Activated naive CD4-positive, alpha-beta T cell treated with anti-CD3 and anti-CD28 coated beads for 36 hours (primary cell): ENCODE measurements at places on chromosomes 11 and 22.
A peak's percentile ranks its signal among the peaks of the same experiment; 100 is the strongest.

DNA sequence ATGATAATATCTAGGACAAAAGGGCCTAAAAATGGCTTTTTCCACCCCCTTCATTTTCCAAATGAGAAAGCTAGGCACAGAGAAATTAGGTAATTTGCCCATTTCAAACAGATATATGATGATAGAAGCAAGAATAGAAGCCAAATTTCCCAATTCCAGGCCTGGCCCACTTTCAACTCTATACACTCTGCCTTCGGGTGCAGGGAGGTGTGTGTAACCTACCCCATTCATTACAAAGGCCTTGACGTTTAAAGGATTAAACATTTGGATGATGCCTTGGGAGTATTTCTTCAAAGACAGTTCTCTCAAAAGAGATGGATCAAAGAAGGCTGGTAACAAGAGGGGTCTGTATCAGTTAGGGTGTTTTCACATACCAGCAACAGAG is 134.1 kb downstream of the CCDC34 start:
- no peak for DNase-seq

DNA sequence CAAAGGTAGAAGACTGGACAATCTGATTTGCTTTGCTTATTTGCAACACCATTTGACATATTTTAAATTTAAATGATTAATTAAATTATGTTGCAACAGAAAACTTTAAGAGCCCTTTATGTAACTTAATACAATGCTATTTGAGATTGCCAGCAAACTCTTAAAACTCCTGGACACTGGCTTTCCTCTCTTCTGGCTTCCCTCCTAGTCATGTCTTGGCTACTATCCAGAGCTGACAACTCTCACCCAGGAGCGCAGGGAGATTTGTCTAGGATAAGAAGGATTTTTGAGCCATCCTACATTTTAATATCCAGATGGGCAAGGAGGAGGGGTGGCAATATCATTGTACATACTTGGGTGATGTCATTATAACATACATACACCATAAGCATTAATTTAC is 134.3 kb downstream of the ELP4 start:
- DNase-seq = no peak

GRCh38 chr11:6472934-6473333 is 807 bp downstream of the TRIM3 start:
- DNase-seq = no peak

DNA sequence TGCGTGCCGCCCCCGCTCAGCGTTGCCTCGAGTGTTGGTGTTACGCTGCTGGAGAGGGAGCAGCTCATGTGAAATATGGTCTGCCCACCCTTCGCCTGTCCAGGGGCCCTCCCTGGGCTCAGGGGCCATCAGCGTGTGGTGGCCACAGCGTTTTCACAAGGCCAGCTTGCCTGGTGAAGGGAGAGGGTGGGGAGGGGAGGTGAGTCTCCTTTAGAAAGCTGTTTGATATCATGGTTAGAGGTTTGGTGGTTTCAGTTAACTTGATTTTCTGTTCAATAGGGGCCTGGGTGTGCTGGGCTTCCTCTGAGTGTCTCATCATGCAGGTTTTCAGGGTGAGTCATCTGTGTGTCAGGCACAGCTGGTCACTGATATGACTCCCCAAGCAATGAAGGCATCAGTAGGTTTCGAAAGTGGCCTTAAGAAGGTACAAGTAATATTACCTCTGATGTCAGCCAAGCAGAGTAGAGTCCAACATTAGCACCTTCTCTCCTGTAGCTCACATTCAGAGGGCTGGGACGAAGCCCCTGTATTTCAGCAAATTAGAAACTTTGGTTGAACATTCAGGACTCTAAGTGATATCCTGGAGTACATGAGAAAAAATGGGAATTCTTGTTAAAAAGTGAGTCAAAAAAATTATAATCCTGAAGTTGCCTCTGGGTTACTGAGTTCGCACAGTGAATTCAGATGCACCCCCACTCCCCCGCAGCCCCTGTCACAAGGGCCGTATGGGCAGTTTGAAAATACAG is 172.5 kb downstream of the TBC1D22A start:
- DNase-seq = peak; percentile 14

DNA sequence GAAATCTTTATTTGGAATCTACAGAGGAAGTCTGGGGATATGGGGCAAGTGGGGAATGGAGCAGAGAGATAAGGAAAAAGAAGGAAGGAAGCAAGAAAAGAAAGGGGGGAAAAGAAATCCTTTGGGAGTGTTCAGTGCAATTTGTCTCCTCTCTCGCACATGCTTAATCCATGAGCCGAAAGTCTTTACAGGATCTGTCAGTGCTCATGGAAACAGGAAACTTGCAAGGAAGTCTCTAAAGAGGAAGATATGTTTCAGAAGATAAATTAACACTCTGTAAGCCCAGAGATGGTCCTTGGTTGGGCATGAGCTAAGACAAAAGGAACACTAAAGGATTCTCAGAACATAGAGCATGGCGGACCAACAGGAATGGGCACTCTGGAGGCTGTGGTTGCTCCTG is 47.9 kb upstream of the FLI1 start:
- DNase-seq = no peak

GRCh38 chr11:134529212-134530096 is 117.4 kb upstream of the B3GAT1 start:
- DNase-seq = no peak

DNA sequence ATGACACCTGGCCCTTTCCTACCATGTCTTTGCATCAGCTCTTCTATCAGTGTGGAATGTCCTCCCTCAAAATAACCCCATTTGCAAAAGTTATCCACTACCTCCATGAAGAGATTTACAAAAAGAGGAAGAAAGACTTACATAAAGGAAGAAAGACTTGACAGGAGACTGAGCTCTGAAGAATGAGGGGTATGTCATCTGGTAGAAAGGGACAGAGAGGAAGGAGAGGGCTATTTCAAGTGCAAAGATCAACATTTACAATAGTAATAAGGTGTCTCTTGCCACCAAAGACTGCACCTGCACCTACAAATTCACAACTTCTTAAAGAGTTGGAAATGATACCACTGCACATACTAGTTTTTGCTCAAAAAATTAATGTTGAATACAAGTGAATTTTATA is 18.2 kb downstream of the PAK1 start:
- DNase-seq = no peak

DNA sequence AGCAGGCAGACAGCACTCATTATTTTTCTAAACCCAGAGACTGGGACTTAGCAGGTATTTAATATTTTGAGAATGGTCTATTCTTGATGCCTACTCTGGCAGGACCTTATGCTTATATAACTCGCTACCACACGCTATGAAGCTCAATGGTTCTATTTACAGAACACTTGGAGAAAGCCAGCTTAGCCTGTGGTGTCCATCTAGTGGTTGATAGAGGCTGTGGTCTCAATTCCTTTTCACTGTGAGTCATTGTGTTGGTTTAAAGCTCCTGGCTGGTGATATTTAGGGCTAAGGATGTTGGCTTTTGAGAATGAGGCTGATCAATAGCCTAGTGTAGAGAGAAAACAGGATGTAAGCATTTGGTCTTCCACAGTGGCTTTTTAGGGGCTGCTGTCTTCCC is 206.4 kb downstream of the DBX1 start:
- no peak for DNase-seq

DNA sequence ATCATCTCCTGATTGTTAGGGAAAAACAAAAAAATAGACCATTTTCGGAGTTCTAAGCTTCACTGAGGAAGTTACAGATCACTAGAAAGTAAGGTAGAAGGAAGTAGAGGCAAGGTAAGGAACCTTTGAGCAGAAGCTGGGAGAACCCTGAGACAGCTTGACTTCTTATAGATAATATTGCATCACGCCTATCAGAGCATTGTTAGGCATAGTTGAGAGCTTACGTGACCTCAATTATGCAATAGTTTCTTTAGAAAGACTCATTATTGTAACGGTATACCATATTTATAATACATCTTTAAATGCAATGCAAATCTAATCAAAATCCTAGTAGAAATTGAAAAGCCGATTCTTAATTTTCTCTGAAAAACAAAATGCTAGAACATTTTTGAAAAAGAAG is 4.9 kb downstream of the TBRG1 start:
- DNase-seq = no peak

- DNase-seq = no peak
Measured at GRCh38 chr11:134665571-134666270, 253.7 kb upstream of the B3GAT1 start.

GRCh38 chr11:74204701-74205100 is 33.6 kb downstream of the PPME1 start:
- no peak for DNase-seq

DNA sequence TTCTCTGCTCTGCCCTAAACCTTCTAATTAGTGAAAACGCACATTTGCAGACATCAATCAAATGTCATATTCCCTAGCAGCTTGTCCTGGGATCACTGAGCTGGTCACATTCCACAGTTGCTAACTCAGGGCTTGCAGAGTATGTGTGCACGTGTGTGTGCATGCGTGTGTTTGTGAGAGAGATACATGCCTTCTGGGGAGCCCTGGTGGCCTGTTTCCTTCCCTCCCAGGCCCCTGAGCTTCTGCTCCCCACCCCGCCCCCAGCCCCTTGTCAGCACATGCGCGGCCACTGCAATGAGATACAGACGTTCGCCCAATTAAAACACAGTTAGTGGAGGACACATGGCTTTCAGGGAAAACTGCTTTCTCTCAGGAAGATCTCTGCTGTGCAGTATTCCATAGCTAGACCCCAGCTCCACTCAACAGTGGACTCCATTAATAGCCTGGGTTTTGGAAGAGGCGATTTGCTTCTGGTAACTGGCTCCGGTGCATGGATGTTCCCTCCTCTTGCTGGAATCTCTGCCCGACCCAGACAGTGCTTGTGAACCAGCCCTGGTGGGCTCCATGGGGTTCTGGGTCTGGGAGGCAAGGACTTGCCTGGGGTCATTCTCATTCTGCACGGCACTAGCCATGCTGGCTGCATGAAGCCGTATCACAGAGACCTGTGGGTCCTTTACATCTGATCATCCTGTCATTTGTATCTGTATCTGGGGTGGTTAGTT is 17.7 kb downstream of the LRP5 start:
- DNase-seq = no peak

GRCh38 chr11:125300791-125301218 is 136.3 kb downstream of the PKNOX2 start:
- no peak for DNase-seq

DNA sequence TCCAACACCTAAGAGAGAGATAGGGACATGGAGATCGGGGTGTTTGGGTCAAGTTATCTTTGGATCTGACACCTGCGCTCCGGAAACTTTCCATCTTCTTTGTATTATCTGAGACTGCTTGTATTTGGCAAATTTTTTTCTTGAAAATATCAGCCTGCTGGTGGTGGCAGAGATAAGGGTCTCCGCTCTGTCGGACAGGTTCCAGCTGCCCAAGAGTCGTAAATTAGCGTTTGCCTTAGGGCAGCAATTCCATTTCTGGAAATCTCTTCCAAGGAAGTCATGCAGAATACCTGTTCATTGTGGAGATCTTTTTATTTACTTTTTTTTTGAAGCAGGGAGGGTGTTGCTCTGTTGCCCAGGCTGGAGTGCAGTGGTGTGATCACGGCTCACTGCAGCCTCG is 19.5 kb upstream of the CSNK1E start:
- DNase-seq = no peak

GRCh38 chr11:15843309-15843872 is 513.0 kb downstream of the SOX6 start:
- DNase-seq = no peak

GRCh38 chr11:86999859-87000753 is 37.6 kb upstream of the TMEM135 start:
- no peak for DNase-seq

GRCh38 chr11:67666303-67666645 is 8.1 kb downstream of the ALDH3B2 start:
- no peak for DNase-seq
